Fibroblast of skin of left quadriceps (primary cell): ENCODE measurements at places on chromosomes 2 and 18.

- no peak for DNase-seq
Measured at GRCh38 chr18:44130376-44130942, 550.2 kb upstream of the SETBP1 start.

GRCh38 chr18:986051-986450 is 81.4 kb downstream of the ADCYAP1 start:
- no peak for DNase-seq

DNA sequence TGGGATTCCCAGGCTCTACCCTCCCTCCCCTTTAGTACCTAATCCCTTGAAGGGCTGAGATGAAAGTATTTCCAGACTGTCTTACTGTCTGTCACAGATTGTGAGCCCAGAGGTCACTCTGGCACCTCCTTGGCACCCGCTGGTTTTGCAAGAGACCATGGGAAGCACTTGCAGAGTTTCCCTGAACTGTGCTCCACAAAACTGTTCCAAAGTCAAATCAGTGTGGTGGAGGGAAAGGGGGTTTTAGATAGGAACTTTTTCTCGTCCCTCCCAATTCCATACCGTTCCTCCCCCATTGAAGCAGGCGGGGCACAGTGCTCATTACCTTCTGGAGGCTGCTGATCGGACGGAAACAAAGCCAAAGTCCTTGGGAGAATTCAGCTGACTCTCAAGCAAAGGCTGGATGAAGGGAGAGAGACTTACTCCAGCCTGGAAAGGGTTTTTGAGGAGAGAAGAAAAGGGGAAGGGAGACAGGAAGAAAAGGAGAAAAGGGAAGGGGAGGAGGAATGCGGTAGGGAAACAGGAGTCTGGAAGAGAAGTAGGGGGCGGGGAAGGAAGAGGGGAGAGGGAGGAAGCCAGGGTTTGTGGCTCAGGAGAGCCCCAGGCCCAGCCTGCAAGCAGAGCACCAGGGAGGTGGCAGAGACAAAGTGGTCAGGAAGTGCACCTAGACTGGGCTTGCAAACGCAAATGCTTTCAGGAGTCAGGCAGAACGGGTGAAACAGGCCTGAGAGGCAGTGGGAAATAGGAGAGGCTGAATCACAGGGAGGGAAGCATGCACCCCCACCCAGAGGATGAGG is 88.4 kb upstream of the SP3 start:
- DNase-seq, result no peak

- DNase-seq, result no peak
Measured at GRCh38 chr2:1798785-1799144, 54.5 kb upstream of the PXDN start.

DNA sequence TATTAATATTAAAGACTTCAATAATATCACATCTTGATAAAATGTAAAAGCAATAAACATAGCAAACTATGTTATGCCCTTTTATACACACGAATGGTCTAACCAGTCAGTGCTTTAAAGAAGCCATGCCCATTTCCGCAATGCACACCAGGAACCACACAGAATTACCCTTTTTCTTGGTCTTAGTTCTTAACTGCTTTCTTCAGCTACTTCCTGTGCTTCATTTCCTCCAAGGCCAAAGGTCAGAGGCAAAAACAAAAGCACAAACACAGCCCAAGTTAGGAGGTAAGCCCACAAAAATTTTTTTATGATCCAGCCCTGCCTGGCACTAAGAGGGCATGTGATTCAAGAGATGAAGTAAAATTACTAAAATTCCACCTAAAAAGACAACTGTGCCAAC is 267.2 kb downstream of the FBXO15 start:
- no peak for DNase-seq

DNA sequence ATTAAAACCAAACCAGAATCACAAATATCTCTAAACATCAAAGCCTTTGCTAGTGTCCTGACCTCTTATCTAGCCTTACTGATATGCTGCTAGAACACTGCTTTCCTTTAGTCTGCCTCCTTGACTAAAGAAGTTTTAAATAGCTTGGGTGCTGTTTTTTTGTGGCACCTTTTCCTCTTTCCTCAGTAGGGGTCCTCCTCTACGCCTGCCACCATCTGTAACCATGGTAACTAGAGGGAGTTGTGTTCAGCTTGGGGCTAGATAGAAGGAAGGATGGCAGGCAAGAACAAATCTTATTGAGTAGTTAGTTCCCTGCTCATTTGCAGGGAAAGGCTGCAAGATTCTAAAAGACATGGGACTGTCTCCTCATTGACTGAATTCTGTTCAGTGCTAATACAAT is 86.0 kb downstream of the TAF4B start:
- DNase-seq, result no peak

DNA sequence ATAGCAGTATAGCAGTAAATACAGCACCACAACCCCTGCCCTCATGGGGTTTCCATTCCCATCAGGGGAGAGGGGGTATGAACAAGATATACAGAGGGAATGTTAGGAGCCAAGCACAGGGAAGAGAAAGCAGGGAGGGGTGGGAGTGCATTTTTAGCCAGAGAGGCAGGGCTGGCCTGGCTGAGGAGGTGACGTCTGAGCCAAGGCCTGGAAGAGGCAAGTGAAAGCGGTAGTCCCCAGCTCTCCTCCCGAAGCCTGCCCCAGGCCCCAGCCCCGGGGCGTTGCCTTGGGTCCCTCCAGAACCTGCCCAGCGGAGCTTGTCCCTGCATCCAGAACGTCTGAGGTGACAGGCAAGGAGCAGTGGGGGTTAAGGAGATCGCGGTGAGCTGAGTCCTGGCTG is 45.1 kb upstream of the FOSL2 start:
- DNase-seq, result no peak

- no peak for DNase-seq
Measured at GRCh38 chr2:44053052-44053451, 57.3 kb upstream of the LRPPRC start.

DNA sequence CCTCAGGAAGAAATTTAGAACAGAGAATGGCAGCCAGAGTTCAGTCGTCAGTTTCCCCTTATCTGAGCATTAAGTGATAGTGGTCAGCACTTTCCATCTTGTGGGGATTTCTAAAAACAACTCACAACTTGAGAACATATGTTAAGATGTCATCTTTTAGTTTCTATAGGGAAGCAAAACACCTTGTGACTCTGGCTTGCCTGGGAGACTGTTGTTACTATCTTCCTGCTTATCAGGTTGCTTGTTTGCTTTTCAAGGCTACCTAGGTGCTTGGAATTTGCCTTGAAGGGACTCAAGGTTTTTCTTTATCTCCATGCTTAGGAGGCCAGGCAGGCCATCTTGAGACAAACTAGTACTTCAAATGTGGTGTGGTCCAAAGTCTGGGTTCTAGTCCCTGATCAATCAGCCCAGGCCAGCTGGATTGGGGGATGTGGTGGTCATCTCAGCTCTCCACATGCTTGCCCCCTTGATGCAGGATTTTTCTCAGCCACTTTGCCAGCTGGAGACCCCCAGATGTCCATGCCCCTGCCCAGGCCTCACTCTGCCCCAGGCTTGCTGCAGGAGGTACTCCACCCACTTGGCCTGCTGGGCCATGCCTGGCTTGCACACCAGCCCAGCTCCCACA is 125.9 kb downstream of the LYPD1 start:
- DNase-seq, result no peak

- peak; percentile 61 for DNase-seq
Measured at GRCh38 chr2:218003981-218004419, 1.2 kb upstream of the TNS1 start.

GRCh38 chr2:96509847-96510230 is 4.7 kb upstream of the NEURL3 start:
- no peak for DNase-seq
